SJSA1 (cell line): ENCODE measurements at places on chromosomes 7 and 10. TPM values are rescaled to one million over a fixed set of nuclear protein-coding genes. Genes with fewer than 3 reads are reported as not detected.

The DLX6 gene
- 1.8 and 3.3 TPM in 2 replicates for total RNA-seq

The RGR gene
- total RNA-seq = not detected in 2 replicates

The GFRA1 gene
- total RNA-seq = 17.0 and 46.3 TPM in 2 replicates

The COL1A2 gene
- total RNA-seq = 2,203 and 4,473 TPM in 2 replicates

The PRKCQ gene
- total RNA-seq = not detected in 2 replicates

The CALML3 gene
- total RNA-seq = not detected in 2 replicates

The CBLL1 gene
- 33.0 and 41.4 TPM in 2 replicates for total RNA-seq

The NEUROD6 gene
- not detected in 2 replicates for total RNA-seq

The AGR2 gene
- not detected in 2 replicates for total RNA-seq

The COA1 gene
- 51.4 and 85.4 TPM in 2 replicates for total RNA-seq

The KAZALD1 gene
- total RNA-seq = 1.4 and 1.8 TPM in 2 replicates

The MRM2 gene
- 25.0 and 31.6 TPM in 2 replicates for total RNA-seq
